ENCODE measurements at places on chromosomes 16 and 17.

DNA sequence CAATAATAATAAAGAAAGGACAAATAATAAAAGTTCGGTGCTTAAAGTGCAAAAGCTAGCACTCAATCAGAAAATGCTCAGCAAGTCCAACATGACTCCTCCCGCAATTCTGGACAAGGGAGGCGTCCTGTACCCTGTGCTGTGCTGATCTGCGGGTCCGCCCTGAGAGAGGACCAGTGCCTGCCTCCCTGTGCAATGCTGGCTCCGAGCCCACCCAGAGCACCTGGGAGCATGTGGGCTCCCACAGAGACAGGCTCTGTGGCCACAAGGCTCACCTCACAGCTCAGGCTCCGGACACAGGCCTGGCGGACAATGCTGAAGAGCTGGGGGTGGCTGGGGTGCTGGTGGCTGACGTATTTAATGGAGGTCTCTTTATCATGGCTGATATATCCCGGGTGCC, 11.1 kb downstream of the FLCN start:
- DNase-seq: no peak

DNA sequence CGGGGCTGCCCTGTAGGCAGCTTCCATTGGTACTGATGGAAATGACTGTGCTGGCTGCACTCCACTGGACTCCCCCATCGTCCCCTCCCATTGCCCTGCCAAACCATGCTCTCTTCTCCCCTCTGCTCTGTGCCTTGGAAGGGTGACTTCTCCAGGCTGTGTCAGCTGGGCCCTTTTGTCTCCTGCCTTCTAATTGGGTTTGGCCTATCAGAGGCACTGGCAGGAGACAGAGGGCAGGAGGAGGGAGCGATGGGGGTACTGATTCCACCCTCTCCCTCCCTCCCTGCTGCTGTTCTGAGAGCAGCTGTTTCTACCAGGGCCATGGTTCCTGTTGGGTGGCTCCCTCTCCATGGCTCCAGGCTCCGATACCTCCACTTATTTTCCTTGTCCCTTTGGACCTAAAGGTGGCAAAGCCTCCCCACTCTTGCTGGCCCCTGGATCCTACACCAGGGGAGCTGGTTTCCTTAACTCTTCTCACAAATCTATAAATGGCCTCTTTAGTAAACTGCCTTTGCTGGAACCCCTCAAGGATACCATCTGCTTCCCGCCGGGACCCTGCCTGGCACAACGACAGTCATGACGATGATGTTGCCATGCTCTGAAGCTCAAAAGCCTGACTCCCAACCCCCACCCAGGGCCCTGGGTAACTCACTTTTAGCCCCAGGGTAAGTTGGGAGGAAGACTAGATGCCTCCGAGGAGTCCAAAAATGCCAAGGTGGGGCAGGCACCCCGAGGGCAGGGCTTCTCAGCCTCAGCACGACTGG, 123.8 kb upstream of the RPL38 start:
- no peak for DNase-seq

- DNase-seq: no peak
These were observed 17.5 kb downstream of the CACNG4 start for GRCh38 chr17:66981983-66982508.

DNA sequence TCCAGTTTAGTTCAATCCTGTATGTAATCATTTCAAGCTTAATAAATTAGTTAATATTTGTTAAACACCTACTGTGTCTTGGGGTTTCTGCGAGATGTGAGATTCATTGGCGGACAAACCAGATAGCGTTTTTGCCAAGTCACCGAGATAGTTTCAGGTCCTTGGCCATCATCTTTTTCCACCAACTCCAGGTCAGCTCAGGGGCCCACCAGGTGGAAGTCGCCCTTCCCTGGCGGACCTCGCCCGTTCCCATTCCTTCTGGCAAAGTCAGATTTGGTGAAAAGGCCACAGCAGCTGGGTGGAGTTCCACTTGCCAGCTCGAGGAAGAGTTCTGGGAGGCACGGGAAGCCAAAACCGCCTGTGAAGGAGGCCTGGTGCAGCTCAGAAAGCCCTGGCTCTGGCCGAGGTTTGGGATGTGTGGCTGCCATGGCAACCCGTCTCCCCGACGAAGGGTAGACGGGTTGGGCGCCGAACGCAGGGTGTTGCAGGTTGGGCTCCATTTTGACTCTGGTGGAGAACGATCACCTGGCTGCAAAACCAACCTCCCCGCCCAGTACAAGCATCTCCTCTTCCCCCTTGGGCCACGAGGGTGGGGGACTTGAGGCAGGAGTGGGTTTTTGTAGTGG, 39.5 kb downstream of the CMIP start:
- no peak for DNase-seq

DNA sequence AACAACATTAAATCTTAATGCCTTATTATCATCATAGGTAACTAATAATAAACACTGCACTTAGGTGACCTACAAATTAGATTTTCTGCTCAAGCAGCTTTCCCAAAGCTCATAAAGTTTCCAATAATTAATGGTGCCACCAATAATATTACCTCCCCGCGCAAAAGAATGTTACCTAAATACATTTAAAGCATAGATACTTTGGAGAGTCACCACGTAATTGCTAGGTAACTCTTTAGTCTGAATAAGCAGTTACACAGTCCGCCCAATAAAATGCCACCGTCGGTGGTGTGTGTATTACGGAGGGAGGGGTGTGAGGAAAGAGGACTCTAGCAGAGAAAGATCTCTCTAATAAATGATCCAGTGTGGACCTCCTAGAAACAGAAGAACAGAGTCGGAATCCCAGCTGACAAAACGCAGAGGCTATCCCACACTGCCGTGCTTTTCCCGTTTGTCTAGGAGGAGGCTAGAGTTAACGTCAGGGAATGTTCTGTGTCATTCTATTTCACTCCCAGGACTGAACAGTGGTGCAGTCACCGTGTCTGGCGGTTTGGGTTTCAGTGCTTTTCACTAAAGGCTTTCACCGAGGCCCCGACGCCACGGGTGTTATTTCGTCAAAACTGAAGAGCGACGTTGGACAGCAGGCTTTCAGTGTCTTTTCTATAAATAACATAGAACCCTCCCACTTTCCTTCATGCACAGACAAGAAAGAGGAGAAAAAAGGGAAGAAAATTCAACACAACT, 630 bp downstream of the RNFT1 start:
- peak; percentile 91 for DNase-seq

- no peak for DNase-seq
These were observed 4.4 kb upstream of the CSNK1D start for GRCh38 chr17:82277851-82278250.

- peak; percentile 43 for DNase-seq
These were observed 43.5 kb downstream of the TBX21 start for GRCh38 chr17:47776330-47777197.

GRCh38 chr17:35895636-35896587, 15.8 kb upstream of the CCL5 start:
- DNase-seq: peak; percentile 83

DNA sequence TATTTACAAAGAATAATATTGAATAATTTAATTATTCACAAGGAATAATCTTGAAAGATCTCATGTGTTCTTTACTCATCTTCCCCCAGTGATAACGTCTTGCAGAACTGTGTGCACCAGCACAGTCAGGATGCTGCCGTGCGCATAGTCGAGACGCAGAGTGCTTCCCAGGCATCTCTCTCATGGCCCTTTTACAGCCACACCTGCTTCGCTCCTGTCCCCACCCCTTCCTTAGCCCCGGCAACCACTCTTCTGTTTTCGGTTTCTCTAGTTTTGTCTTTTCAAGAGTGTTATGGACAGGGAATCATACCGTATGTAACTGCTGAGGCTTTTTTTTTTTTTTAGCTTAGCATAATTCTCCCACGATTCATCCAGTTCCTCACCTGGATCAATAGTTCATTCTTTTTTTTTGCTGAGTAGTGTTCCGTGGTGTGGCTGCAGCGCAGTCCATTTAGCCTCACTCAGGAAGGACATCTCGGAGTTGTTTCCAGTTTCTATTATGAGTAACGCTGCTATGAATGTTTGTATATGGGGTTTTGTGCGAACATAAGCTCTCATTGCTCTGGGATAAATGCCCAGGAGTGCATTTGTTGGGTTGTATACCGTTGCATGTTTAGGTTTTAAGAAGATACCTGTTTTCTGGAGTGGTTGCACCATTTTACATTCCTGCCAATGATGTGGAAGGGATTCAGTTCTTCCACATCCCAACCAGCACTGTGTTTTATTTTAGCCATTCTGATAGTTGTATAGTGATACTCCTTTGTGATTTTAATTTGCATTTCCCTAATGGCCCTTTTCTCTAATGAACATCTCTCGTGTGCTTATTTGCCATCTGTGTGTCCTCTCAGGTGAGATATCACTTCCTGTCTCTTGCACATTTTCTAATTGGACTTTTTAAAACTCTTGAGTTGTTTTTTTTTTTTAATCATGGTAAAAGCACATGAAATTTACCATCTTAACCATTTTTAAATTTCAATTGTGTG, 47.6 kb downstream of the SEC14L1 start:
- DNase-seq: no peak

- no peak for DNase-seq
These were observed 95.6 kb downstream of the PRKCA start for GRCh38 chr17:66398059-66398458.

DNA sequence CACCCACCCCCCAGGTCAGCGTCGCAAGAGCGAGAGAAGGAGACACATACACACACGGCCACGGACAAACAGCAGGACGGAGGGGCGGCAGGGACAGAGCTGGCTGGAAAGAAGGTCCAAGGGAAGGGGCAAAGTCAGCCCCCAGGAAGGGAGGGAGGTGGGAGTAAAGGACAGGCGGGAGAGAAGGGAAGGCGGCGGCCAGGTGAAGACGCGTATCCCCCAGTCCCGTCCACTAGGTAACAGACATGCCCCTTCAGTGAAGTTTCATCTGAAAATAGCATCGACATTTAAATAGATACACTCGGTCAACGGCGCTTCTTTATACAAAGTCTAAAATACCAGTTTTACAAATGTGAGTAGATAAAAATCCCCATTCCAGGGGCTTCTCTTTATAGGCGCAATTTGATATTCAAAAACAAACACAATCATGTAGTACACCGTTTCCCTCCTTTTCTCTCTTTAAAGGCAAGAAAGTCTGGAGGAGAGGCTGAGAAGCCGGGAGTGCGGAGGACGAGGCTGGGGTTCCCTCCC, 4.5 kb downstream of the CBX8 start:
- no peak for DNase-seq

- no peak for DNase-seq
These were observed 4.3 kb downstream of the CANT1 start for GRCh38 chr17:79005063-79005861.

DNA sequence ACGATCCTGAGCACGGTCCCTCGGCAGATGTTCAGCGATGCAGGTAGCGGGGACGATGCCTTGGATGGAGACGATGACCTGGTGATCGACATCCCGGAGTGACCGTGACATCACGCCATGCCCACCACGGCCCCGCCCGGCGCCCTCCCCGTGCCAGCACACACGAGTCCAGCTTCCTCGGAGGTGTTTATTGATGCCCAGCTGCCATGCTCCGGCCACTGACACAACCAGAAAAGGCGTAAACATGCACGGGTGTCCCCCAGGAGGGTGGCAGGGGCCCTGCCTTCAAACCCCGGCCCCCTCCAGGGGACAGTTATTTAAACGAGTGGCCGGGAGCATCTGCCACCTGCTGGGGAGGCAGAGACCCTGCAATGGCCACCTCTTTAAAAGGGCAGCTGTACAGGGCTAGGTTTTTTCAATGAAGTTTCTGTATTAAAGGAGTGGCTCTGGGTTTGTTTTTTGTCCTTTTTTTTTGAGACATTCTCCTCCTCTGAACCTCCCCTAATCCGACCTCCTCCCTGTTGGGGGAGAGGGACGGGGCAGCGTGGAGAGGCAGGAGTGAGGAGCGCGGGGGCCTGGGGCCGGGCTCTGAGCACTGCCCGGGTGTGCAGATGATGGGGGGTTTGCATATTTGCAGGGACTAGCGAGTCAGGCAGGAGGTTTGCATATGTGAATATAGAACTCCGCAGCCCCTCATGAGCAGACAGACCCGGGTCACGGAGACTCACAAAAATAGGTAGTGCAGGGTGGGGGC, 5.3 kb downstream of the DOC2A start:
- DNase-seq: peak; percentile 42

GRCh38 chr16:84547546-84548061, 43.1 kb upstream of the MEAK7 start:
- no peak for DNase-seq

DNA sequence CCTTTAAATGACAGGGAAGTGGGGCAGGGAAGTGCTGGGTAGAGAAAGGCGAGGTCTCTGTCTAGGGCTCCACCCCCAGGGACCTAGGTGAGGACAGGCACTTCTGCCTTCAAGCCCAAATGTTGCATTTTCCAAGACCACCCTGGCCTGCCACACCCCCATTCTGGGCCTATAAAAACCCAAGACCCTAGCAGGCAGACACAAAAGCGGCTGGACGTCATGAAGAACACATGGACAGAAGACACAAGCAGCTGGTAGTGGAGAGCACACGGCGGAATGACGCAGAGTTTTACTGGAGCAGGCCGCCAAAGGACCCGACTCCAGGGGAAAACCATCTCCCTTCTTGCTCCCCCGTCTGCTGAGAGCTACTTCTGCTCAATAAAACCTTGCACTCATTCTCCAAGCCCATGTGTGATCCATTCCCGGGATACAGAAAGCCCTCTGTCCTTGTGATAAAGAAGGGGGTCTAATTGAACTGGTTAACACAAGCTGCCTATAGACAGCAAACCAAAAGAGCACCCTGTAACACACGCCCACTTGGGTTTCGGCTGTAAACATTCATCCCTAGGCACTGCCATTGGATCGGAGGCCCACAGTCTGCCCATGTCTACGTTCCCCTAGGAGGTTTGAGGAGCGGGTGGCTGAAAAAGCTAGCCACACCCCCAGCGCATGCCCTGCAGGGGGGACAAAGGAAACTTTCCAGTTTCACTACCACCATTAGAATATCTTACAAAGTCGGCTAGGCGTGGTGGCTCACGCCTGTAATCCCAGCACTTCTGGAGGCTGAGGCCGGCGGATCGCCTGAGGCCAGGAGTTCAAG, 622.2 kb upstream of the SALL1 start:
- DNase-seq: no peak

DNA sequence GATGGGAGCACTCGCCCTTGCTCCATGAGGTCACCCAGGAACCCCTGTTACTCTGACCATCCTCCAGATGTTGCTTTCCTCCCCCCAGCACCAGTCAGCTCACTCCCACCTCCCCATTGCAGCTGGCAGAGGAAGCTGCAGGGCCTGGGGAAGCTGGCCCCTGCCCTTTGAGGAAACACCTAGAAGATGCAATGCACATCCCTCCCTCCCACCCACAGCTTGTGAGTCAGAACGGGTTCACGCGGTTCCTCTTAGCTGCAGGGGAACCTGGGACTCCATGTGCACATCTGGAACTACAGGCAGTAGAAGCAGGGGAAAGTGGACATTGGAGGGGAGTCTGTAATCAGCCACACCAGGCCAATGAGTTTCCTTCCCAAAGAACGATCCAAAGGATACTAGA, 96.9 kb downstream of the KATNIP start:
- peak; percentile 66 for DNase-seq

GRCh38 chr16:84042879-84043485, 387 bp upstream of the SLC38A8 start:
- DNase-seq: no peak

DNA sequence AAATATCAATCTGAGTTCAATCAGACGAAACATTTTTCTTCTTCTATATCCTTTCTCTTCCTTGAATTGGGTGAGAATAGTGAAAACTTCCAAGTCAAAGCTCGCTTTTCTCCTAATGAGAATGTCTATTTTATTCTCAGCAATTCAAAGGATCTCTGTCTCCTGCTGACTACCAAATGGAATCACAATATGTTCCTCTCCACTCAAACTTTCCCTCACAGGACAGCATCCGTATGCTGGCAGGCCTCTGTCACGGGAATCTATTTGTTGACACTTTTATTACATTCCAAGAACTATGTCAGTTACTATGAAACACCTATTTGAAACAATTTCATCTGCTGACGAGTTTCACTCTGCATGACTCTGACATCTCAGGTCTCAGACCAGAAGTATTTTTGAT, 1196.6 kb downstream of the CDH11 start:
- DNase-seq: no peak

- no peak for DNase-seq
These were observed 144.1 kb upstream of the CES5A start for GRCh38 chr16:56019274-56019673.

Measured in inflammatory macrophage treated with lipopolysaccharide for 4 hours (primary cell).